ENCODE measurements at places on chromosomes 4 and X.

- no peak for DNase-seq
Measured at GRCh38 chr4:65971686-65972085, 301.4 kb upstream of the EPHA5 start.

DNA sequence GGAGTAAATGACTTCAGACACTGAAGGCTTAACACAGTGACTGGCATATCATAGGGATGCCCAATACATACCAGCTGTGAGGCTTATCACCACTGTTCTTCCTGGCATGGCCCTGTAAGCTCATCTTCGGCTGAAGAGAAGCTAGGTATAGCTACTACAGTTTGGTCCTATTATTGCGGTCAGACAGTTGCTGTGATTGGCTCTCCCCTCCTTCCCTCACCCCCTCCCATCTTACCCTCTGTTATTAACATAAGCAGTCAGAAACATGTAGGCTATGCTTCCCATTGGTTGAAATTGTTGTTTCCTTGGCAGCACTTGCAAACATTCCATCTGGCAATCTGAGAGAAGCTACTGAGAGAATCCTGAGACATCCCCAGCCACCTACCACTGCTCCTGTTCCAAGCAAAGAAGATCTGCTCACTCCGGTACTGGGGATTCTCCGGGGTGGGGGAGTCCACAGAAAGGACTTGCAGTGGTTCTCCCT, at the start of gene AKAP14:
AKAP14 (plus strand) TSS at position 51 of the 484 bp plus-strand sequence. CDS start 7,331 bp downstream, outside the sequence.
- no peak for DNase-seq

DNA sequence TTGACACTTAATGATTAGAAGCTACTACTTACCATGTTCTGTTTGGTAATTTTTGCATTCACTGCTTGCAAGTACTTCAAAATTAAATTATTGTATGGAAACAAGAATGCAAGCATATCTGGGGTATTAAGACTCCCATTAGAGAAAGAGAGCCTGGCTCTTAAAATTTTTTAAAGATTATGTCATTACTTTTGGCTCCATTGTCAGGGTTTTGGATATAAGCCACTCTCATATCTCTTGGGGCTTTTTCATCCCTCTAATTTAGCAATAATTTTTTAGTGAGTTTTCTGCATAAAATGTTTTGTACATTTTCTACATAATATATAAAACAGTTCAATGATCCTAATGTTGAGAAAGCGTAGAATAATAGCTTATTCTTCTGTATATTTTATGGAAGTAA, 49.4 kb downstream of the SLC9A6 start:
- DNase-seq: no peak

- no peak for DNase-seq
Measured at GRCh38 chr4:7679406-7680040, 244.8 kb upstream of the PSAPL1 start.

- no peak for DNase-seq
Measured at GRCh38 chr4:22315628-22316027, 200.2 kb downstream of the ADGRA3 start.

DNA sequence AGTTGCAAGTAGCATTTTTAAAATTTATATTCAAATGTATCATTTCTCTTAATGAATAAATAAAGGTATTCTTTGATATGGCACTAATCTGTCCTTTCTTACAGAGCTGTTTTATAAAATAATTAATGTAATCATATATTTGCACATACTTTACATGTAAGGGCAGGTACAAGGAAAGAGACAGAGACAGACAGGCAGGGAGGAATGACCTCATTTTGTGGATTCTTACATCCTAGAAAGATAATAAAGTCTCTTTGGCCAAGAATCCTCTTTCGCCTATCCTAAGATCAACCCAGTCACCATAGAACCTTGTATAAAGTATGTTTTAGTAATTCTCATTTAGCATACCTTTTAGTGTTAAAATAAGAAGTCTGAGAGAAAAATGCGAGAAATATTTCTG, 98.5 kb upstream of the CTSO start:
- no peak for DNase-seq

GRCh38 chrX:76184276-76184675, 11.4 kb downstream of the PBDC1 start:
- no peak for DNase-seq

DNA sequence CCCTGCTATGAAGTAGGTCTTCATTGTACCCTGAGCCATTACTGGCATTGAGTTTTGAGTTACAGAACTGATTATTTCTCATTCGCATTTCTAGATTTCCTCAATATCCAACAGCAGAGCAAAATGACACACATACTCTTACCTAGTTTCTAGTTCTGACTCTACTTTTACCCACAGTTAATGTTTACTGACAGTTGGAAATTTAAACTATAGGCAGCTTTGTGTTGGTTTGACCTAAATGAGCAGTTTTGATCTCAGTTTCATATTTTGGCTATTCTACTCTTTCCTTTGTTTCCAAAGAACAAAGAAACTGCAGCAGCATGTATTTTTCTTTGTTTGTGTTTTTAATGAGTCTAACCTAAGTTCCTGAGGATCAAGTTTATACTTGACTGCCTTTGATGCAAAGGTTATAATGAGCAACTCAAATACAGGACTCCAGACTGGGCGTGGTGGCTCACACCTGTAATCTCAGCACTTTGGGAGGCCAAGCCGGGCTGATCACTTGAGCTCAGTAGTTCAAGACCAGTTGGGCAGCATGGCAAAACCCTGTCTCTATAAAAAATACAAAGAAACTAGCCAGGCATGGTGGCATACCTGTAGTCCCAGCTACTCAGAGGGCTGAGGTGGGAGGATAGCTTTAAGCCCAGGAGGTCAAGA, 30.4 kb downstream of the TXK start:
- DNase-seq: no peak

DNA sequence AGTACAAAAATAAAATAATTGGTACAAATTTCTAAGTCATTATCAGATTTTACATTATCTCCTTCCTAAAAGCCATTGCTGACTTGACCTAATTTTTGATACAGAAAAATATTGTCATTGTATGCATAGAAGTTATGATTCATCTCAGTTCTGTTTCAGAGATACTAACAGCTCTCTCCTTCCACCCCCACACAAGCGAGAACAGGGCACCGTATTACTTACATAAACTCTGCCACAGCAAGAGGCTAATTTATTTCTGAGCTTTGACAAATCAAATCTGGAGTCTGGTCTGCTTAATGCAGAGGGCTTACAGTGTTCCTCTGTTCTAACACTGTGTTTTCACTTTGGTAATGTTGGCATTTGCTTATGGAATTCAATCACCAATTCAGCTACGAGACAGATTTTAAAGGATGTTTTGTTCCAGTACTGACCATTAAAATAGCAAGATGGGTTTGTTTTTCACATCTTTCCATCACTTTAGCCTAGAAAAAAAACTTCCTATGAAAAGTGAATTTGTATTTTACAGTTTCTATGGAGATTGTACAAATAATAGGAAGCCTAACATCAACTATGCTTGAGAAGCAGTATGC, 181.8 kb downstream of the USP46 start:
- no peak for DNase-seq

DNA sequence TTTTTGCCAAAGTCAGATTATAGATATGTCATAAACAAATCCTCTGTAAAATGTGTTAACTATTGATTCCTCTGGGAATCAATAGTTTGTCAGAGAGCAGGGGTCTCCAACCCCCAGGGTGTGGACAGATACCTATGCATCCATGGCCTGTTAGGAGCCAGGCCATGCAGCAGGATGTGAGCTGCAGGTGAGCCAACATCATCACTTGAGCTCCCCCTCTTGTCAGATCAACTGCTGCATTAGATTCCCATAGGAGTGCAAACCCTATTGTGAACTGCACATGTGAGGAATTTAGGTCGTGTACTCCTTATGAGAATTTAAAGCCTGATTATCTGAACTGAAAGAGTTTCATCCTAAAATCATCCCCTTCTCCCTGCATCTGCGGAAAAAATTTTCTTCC, 1365.4 kb downstream of the ARAP2 start:
- DNase-seq: no peak

- DNase-seq: no peak
Measured at GRCh38 chr4:123599920-123600810, 203.6 kb downstream of the SPRY1 start.

DNA sequence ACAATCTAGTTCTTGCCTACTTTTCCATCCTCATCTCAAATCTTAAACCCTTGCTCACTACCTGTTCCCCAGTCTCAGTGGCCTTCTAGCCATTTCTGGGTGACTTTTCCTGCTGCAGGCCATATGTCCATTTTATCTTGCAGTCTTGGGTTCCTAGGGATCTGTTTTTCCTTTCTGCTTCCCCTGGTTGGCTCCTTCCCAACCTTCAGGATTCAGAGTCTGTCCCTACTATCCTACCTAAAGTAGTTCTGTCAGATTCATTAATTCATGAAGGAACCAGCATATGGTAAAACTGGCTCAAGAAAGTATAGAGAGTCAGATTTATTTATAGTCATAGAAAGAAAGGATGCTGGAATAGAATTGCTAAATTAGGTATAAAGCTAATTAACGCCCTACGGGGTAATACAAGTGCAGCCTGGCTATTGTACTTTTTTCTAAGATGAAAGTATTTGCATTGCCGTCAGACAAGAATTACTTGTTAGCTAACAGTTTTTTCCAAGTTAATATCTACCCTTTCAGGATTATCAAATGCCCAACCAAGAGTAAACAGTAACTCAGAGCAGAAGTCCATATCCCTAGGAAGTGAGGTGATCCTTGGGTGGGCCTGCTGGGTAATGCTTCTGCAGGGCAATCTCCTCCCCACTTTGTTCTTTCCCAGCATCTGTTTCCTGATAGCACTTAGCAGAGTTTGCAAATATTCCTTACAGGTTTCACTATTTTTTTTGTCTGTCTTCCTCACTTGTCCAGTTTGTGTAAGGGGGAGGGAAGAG, 63.6 kb downstream of the REPS2 start:
- no peak for DNase-seq

GRCh38 chr4:153112041-153112441, 92.2 kb upstream of the TRIM2 start:
- DNase-seq: no peak

DNA sequence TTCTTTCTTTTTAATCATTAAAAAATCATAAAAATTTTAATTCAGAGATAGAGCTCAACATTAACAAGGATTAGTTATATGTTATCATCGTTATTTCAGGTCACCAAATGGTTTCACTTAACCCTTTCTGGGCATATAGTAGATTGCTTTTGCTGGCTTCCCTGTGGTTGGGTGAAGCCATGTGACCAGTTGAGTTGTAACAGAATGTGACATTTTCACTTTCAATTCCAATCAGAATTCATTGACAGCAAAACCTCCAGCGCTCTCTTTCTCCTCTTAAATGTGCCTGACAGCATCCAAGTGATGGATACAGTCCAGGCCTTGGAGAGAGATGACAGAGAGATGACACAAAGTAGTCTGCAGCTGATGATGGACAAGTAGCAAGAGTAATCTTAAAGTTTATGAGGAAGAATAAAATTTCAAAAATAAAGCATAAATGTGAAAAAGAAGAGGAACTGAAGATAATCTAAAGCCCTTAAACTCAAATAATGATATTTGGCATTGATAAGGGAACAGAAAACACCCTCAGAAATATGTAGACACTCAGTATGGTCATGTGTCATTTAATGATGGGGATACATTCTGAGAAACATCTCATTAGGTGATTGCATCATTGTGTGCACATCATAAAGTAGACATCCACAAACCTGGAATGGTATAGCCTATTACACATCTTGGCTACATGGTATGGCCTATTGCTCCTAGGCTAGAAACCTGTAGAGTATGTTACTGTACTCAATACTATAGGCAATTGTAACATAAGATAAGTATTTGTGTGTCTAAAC, 92.3 kb upstream of the QRFPR start:
- DNase-seq: no peak

DNA sequence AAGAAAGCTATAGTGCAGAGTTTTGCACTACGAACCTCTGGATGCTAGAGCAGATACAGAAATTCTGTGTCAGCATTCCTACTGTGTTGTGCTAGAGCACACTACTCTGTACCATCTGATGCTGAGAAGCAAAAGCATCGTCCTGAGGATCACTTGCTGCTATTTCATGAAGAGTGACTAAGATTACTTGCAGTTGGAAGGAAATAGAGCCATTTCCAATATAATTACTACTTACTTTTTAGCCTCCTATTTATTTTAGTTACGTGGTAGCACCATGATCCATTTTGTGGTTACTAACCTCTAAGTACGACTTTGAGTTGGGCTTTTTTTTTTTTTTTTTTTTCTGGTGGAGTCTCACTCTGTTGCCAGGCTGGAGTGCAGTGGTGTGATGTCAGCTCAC, 226.7 kb downstream of the PALLD start:
- no peak for DNase-seq

- no peak for DNase-seq
Measured at GRCh38 chr4:146648461-146648783, 9.7 kb downstream of the POU4F2 start.

DNA sequence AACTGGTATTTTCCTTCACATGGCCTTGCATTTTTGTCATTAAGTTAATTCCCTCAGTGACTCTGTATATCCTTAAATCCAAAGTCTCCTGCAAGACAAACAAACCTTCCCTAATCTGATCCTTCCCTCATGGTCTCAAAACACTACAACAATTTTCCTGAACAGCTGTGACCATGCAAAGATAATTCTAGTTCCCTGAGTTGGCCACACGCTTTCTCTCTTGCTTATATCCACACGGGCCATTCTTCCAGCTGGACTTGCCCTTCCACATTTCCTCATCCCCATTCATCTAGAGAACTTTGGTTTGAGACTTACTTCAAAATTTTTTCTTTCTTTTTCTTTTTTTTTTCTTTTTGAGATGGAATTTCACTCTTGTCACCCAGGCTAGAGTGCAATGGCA, 1590.7 kb downstream of the STIM2 start:
- no peak for DNase-seq

DNA sequence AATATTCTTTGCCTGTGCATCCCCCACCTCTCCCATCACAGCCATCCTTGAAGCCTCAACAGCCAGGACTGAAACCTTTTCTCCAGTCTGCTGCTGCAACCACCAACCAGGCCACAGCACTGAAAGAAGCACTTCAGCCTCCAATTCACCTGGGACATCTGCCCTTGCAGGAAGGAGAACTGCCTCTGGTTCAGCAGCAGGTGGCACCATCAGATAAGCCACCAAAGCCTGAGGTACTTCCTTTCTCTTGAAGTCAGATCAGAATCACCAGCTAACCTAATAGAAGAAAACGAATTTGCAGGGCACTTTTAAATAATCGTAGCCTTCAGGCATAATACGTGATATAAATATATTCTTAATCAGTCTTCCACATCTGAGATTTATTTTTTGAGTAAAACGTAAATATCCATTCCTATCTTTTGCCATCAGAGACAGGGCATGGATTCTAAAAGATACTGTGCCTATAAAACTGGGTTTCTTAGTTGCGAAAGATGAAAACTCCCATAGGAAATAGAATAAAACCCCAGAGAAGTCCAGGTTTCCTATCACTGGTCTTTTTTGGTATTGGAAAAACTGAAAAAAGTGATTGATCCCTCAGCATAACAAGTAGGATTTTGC, 9.5 kb downstream of the AMBN start:
- peak; percentile 11 for DNase-seq

- no peak for DNase-seq
Measured at GRCh38 chr4:74117024-74117534, 18.1 kb upstream of the CXCL2 start.

- no peak for DNase-seq
Measured at GRCh38 chr4:125620066-125620860, 305.5 kb downstream of the FAT4 start.

Measured in NCI-H2081 treated with DMSO at 0.1 percent for 48 hours (cell line).